ENCODE measurements at places on chromosomes 2 and 18.

DNA sequence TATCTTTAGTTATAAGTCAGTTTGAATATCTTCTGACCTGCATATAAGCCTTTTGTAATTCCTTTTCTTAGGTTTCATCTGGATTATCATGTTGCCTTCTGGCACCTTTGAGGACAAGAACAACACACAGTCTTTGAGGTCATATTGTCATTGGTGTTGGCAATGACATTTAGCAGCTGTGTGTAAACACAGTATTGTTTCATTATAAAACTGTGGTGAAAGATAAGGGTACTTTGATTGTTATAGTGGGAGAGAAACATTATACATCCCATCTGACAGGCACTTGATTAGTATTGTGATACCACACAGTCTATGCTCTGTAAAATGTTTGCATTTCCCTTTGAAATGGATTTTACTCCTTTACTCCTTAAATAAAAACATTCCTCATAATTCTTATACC lies 313.5 kb downstream of the RPRM start:
- no peak for DNase-seq

DNA sequence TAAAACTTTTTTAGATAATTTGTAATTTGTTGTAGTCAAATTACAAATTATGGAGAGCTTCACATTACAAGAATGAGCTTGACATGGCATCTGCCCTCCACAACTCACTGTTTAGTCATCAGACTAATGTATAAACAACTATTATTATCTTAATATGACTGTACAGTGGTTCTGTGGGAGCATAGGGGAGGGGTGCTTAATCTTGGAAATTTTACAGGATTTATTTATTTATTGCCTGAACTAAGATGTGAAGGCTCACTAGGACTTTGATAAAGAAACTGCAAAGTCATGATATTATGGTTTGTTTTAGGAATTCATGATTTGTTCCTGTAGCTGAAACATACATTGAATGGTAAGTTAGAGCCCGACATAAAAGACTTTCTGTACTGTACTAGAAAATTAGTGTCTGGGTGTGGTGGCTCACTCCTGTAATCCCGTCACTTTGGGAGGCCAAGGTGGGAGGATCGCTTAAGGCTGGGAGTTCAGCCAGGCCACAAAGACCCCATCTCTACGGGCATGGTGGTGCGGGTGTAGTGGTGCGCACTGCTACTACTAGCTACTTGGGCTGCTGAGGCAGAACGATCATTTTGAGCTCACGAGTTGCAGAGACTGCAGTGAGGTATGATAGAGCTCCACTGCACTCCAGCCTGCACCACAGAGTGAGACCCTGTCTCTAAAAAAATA lies 2.1 kb downstream of the MARCHF7 start:
- DNase-seq: no peak

GRCh38 chr2:73013936-73014335 lies 57.6 kb downstream of the SFXN5 start:
- no peak for DNase-seq

- DNase-seq: no peak
These were observed 72.2 kb upstream of the RBM44 start for GRCh38 chr2:237726401-237726830.

DNA sequence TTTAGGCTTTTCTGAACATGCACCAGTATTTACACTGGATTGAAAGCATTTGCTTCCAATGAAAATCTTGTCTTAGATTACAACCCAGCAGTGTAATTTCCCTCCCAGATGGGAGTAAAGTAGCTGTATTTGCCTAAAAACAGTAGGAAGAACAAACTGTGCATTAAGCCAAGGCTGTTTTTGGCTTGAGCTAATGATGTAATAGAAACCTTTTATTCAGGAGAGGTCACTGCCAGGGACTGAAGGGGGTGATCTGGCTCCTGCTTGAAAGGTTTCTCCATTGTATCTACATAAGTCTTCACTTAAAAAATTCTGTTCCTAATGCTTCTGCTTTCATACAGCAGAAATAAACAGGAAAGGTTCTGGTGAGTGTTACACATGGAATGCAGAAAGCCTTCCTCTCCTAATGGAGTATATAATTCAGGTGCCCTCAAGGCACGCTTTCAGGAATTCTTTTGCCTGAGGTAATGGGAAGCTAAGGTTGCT lies 74.4 kb downstream of the MEIS1 start:
- no peak for DNase-seq

- DNase-seq: no peak
These were observed 35.4 kb downstream of the DGKD start for GRCh38 chr2:233389601-233390125.

DNA sequence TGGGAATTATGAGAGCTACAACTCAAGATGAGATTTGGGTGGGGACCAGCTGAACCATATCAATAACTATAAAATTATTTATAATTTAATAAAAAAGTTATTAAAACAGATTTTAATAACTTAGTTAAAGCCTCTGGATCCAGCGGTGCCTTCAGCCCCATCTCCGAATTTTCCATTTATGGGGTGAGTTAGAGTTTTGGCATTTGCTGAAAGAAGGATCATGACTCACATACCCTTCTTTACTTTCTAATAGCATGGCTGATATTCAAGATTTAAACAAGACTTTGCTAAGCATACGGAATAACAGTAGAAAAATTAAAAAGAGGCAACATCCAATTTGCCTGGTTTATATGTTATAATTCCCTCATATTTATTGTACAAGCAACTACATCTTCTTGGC lies 94.5 kb downstream of the RDH14 start:
- DNase-seq: no peak

GRCh38 chr18:73696698-73697097 lies 450.9 kb downstream of the FBXO15 start:
- DNase-seq: no peak

- no peak for DNase-seq
These were observed 47.8 kb upstream of the CAVIN2 start for GRCh38 chr2:191894681-191895147.

DNA sequence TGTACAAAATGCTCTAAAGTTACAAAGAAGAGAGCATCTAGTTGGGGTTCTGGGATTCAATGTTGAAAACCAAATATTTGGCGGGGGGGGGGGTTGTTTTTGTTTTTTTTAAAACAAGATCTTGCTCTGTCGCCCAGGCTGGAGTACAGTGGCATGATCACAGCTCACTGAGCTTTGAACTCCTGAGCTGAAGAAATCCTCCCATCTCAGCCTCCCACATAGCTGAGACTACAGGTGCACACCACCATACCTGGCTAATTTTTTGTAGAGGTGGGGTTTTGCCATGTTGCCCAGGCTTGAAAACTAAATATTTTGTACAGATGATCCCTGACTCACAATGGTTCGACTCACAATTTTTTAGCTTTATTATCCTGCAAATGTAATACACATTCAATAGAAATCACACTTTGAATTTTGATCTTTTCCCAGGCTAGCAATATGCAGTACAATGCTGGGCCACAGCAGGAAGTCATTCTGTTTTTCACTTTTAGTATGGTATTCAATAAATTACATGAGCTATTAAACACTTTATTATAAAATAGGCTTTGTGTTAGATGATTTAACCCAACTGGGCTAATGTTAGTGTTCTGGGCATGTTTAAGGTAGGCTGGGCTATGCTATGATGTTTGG lies 7.6 kb downstream of the BARD1 start:
- DNase-seq: no peak

GRCh38 chr2:205848601-205849000 lies 166.3 kb downstream of the NRP2 start:
- DNase-seq: no peak

GRCh38 chr18:58618822-58619595 lies 9.9 kb downstream of the ALPK2 start:
- no peak for DNase-seq

DNA sequence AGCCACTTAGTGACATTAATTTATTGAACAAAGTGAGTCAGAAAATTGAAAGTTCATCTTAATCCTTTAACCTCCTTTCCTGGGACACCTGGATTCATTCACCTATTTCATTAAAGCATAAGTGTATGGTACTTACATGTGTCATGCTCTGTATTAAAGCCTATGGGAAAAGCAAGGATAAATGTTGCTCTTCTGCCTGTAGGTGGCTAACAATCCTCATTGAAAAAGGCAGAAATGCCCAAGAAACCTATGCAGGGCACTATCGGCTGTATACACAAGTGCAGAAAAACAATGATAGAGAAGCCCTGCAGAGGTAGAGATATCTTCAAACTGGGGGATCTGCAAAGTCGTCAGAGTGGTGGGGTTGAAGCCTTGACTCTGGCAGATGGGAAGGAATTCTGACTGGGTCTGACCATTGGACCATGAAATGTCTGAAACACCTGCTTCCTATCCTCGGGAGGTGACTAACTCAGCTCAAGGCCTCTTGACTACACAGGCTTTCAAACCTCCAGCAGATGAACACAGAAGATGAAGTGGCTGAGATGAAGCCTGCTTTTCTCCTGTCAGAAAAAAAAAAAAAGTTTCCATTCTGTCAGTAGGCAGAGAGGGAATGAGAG lies 83.1 kb downstream of the DCC start:
- no peak for DNase-seq

- no peak for DNase-seq
These were observed 134.5 kb downstream of the NCKAP5 start for GRCh38 chr2:133433455-133434451.

GRCh38 chr2:26679867-26680266 lies 12.7 kb upstream of the KCNK3 start:
- no peak for DNase-seq

GRCh38 chr2:148930046-148930775 lies 55.2 kb downstream of the KIF5C start:
- DNase-seq: no peak

GRCh38 chr2:174336501-174337336 lies 2.0 kb downstream of the SP9 start:
- peak; percentile 90 for DNase-seq

DNA sequence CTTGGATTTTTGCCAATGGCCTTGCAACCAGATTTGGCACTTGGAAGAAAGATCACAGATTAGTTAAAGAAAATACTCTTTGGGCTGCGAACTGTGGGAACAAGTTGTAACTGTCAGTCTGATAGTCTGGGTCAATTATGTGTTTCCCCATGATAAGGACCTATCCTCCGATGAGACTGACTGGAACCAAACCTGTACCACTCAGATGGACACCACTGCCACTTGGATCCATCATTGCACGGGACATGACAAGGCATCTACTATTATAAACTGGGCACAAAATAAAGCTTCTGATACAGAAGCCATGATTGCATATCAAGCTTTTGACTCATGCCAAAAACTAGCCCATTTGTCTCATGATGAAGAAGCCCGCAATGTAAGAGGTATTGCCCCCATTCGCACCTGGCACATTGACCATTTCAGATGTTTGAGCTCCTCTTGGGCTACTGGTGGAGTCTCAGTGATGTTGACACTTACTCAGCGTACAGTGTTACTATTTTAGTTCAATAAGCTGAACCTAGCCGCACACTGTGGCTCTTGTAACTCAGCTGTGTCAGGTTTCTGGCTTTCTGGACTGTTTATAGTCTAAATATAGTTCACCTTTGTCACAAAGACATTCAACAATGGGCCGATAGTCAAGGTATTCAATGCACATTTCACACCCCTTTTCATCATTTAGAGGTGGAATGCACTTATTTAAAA lies 179.8 kb upstream of the RBBP8 start:
- peak; percentile 94 for DNase-seq

DNA sequence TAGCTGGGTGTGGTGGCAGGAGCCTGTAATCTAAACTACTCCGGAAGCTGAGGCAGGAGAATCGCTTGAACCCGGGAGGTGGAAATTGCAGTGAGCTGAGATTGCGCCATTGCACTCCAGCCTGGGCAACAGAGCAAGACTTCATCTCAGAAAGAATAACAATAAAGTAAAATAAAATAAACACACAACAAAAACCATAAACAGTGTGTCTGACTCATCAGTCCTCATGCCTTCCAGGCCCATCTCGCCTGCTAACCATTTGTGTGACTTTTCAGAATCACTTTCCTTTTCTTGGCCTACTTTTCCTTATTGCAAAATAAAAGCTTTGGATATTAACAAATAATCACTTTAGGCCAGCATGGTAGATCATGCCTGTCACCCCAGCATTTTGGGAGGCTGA lies 42.0 kb upstream of the ASXL2 start:
- no peak for DNase-seq

GRCh38 chr2:68715353-68716041 lies 19.1 kb upstream of the ARHGAP25 start:
- peak; percentile 91 for DNase-seq

GRCh38 chr2:215973954-215974699 lies 39.2 kb downstream of the MREG start:
- DNase-seq: no peak

DNA sequence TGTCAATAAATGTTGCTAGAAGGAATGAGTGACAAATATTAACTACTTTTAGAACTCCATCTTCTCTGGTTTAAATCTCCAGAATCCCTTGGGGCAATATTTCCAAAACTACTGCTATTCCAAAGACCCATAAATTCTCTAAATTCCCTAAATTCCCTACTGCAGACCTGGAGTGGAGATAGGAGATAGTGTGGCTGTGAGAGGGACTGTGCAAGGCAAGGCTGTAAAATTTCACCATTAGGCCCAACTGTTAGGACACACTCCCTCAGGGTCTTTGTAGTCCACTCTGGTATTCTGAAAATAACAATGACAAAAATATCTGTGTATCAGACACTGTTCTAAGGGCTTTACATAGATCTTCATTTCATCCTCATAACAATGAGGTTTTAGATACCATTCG lies 67.9 kb downstream of the MYL12B start:
- no peak for DNase-seq

- no peak for DNase-seq
These were observed 171.9 kb upstream of the SALL3 start for GRCh38 chr18:78807668-78808067.

DNA sequence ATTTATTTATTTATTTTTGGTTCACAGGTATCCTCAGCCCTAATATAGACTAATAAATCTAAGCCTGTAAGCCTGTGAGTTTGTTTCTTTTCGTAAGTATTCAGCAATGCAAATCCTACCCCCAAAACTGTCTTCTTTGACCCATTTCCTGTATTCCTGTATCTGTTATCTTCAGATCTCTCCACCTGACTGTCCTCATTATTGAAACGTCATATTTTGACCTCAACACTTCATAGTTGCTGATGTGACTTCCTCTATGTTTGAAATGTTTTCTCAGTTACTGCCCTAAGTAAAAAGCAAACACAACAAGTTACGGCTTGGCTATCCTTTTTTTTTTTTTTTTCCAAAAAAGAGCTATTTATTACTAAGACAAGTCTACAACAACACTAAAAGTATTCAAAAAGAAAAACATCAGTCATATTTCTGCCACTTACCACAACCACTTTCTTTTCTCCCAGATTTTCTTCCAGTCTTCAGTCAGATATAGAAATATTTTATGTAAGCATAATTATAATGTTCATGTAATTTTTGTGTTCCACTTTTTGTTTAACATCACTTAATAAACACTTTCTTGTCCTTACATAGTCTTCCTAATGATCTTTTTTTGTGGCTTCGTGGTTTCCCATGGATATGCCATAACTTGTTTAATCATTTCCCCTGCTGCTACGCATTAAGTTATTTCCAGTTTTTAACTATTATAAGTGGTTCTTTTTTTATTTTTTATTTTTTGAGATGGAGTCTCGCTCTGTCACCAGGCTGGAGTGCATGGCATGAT lies 45.0 kb upstream of the EML4 start:
- peak; percentile 79 for DNase-seq

- no peak for DNase-seq
These were observed 48.2 kb downstream of the PAX8 start for GRCh38 chr2:113230531-113230930.

Measured in MM.1S (cell line).